ENCODE measurements at places on chromosomes 5 and 9.

GRCh38 chr5:2353211-2353610, 398.3 kb downstream of the IRX2 start:
- no peak for DNase-seq

GRCh38 chr5:23466401-23466912, 41.0 kb upstream of the PRDM9 start:
- no peak for DNase-seq

DNA sequence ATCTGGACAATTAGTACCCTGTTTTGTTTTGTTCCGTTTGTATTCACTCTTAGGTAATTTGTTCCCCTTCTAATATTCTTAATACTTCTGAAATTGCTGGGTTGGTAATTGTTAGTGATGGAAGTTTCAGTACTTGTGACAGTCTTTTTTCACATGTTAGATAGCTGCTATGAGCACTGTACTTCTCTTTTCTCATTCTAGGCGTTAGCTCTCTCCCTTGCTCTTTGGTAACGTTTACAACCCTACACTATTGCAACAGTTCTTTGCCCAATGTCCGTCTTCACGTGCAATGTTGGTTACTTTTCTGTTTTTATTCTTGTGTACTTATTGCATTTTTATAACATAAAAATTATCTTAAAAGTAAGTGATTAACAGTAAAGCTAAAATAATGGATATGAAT, 1509.0 kb downstream of the MAT2B start:
- no peak for DNase-seq

DNA sequence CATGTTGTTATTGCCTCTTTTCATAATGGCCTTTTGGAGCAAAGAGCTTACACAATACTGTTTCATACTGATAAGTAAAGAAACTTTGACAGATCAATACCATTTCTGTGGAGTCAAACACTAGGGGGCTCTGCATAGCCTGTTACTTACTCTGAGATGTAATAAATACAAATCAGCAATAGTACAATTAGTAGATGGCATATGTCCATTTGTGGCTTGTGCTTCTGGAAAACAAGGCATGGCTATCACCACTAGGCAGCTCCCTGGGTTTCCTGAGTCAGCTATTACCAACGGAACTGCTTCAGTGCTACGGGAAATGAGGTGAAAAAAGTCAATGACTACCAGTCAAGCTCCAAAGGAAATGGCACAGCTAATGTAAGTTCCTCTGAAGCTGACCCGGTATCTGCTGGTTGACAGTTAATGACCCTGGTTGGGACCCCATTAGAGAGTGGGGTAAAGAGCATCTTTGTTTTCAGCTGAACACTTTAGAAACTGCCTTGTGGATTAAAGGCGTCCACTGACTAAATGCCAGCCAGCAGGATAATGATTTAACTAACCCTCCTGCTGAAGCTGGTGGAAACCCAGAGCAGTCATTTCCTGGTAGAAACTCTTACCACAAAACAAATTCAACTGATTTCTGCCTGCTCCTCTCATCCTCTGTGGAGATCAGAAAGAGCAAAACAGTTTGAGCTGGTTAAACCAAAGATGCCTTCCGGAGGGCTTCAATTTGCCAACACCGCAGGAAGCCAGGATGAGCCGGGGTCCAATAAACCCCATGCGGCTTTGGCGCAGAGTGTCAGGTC, 69.0 kb upstream of the FAM169A start:
- no peak for DNase-seq

DNA sequence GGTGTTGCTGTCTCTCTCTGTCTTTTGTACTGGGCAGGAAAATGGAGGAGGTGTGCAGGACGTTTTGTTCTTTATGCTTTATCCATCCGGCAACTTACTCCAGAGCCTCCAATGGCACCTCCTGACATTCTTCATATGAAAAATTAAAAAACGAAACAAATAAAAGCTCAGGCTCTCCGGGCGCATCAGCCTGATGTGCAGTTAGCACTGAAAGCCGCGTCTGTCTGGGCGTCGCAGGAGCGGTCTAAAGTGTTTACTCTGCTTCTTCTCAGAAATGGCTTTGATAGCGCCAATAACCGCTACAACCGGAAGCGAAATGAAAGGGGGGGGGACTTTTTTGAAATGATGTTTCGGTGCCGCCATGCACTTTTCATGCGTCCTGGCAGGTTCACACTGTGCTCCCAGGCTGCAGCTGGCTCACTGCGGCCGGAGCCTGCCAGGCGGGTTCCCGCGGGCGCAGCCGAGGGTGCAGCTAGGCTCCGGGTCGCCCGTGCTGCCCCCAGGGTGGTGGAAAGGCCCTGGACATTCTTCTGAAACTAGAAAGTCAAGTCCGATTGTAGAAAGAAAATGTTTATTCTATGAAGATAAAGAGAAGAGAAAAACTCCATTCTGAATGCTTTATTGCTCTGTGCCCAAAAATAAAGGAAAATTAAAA, 407.7 kb upstream of the IRX1 start:
- no peak for DNase-seq

- no peak for DNase-seq
Measured at GRCh38 chr5:109865637-109866036, 175.9 kb downstream of the MAN2A1 start.

GRCh38 chr5:612498-613424, 621 bp downstream of the CEP72 start:
- no peak for DNase-seq

- DNase-seq = no peak
Measured at GRCh38 chr5:1568201-1568979, 44.6 kb upstream of the LPCAT1 start.

- DNase-seq = no peak
Measured at GRCh38 chr9:98742325-98743280, 33.9 kb upstream of the GABBR2 start.

- no peak for DNase-seq
Measured at GRCh38 chr5:75734913-75735789, 17.9 kb upstream of the POC5 start.

GRCh38 chr5:155727512-155728145, 599.3 kb upstream of the SGCD start:
- no peak for DNase-seq

GRCh38 chr5:40071870-40072269, 607.8 kb upstream of the PTGER4 start:
- no peak for DNase-seq

DNA sequence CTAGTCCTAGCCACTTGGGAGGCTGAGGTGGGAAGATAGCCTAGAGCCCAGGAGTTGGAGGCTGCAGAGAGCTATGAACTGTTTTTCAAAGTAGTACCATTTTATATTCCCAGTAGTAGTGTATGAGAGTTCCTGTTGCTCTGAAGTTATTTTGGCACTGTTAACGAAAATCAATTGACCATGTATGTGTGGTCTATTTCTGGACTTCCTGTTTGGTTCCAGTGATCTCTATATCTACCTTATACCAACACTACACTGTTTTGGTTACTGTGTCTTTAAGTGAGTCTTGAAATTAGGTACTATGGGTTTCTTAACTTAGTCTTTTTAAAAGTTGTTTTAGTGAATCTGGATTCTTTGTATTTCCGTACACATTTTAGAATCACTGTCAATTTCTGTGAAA, 13.6 kb downstream of the SLF1 start:
- DNase-seq = no peak

- DNase-seq = no peak
Measured at GRCh38 chr9:110641293-110641692, 27.3 kb upstream of the MUSK start.

DNA sequence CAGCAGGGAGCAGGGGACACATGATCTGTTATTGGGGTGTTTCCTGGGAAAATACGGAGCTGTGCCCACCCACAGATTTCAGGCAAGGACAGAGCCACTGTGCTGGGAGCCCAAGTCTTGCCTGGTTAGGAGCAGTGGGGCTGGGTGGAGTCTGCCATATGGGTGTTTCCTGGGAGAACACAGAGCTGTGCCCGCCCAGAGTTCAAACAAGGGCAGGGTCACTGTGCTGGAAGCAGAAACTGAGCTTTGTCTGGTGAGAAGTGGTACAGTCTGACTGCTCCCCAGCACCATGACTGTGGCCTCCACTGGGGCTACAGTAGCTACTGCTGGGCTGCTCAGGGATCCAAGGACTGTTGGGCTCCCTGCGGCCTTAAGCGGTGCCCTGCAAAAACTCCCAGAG, 135.5 kb downstream of the MCTP1 start:
- DNase-seq = no peak

- no peak for DNase-seq
Measured at GRCh38 chr5:144198386-144198785, 27.7 kb downstream of the KCTD16 start.

GRCh38 chr5:63854076-63854475, 108.2 kb downstream of the HTR1A start:
- DNase-seq = no peak

DNA sequence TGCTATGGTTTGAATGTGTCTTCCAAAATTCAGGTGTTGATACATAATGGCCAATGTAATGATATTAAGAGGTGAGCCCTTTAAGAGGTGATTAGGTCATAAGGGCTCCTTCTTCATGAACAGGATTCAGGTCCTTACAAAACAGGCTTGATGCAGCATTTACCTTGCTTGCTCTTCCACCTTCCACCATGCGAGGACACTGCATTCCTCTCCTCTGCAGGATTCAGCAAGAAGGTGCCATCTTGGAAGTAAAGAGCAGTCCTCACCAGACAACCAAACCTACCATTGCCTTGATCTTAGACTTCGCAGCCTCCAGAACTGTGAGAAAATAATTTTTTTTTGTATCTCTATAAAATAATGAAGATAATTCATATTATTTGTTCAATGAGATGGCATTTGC, 314.0 kb upstream of the SMARCA2 start:
- no peak for DNase-seq

DNA sequence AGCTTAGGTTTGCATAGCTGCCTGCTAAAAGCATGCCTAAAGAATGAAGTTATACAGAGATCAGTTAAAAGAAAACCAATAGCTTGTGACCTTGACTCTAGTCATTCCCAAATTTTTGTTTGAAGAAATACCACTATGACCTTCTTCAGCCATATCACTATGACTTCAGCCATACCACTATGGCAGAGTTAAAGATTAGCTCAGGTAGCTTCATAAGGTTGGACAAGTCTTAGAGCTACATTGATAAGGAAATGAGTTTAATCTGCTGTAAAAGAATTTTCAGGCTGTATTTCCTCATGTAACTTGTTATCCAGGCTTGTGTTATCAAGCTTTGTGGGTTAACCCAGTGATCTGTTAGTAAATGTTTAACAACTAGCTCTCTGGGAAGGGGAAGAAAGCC, 30.7 kb downstream of the C6 start:
- DNase-seq = no peak

DNA sequence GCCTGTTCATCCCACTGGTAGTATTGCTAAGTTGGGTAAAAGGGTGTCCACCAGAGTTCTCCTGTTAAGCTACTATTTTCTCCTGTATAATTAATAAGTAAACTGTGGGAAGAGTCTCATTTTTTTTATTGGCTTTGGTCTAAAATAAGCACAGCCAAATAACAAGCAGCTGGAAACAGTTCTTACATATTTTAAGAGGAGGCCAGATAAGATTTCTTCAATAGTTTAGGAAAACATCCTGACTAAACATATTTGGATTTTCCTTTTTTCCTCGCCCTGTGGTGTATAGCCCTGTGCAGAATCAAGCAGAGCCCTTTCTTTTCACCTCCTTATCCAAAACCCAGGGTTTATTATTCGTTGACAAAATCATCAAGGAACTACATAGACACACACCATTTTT, 122.2 kb upstream of the ZNF608 start:
- no peak for DNase-seq

DNA sequence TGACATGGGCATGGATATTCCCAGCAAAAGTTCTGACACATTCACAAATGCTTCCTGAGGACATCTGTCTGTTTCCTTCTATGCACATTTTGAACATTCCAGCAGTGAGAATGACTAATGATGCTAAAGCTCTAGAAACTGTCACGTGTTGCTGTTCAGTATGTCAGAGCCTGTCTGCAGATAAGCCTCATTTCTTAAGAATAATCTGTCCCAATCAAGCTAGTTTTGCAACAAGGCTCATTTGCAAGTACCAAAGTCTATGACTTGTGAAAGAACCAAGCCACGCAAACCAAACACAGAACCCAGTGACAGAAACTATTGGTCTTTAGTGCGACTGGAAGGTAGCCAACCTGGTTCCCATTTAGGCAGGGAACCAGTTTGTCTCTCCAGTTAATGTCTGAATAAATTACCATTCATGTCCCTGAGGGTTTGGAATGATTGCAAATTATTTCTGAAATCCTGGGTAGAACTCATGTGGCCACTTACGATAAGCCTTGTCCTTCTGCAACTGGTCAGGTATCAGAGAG, 178.5 kb downstream of the C9orf152 start:
- DNase-seq = no peak

- no peak for DNase-seq
Measured at GRCh38 chr5:26763215-26763614, 275.2 kb downstream of the CDH9 start.

GRCh38 chr5:142356349-142356715, 31.5 kb upstream of the SPRY4 start:
- DNase-seq = no peak

- DNase-seq = no peak
Measured at GRCh38 chr5:1262381-1262780, 32.5 kb downstream of the TERT start.

GRCh38 chr5:28046596-28046995, 1008.2 kb upstream of the CDH9 start:
- DNase-seq = no peak

DNA sequence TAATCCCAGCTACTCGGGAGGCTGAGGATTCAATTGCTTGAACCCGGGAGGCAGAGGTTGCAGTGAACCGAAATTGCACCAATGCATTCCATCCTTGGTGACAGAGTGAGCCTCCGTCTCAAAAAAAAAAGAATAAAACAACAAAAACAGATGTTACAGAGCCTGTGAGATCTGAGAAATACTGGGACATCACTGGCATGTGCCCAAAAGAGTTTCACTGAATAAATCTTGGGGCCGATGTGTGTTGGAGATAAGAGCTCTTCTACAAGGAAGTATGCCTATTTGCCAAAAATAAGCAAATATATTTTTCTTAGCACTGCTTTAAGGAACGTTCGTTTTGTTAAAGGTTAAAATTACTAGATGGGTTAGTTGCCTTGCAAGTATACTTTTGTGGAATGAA, 55.1 kb downstream of the KIAA1958 start:
- DNase-seq = no peak

DNA sequence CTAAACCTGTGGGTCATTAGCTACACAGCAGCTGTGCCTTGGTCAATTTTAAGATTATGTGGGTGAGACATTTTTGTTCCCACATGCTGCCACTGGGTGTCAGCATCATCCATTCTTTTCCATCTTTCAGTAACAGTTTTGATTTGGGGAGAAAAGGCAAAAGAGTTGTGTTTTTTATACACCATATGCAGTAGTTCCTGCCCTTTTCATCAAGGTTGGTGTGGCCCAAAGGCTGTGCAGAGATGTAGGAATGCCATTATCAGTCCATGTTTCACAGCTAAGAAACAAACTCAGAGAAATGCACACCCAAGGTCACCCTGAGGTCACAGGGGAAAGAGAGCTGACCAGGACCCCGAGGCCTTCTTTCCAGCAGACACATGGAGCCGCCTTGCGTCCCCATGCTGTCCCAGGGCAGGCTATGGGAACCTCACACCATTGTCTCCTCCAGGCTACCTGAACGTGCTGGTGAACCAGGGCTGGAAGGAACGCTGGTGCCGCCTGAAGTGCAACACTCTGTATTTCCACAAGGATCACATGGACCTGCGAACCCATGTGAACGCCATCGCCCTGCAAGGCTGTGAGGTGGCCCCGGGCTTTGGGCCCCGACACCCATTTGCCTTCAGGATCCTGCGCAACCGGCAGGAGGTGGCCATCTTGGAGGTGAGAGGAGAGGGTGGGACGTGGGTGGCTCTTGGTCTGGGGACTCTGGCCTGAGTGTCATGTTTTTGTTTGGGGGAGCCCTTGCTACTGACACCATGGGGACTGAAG, 27.8 kb upstream of the GRPEL2 start:
- DNase-seq = no peak
